Naive thymus-derived CD8-positive, alpha-beta T cell (primary cell): ENCODE measurements at places on chromosomes 5 and 9.

- H3K27me3 ChIP-seq = no peaks in the 10 kb centered on the region
- no peak overlapping the region for H3K4me3 ChIP-seq
- H3K27ac ChIP-seq = no peak overlapping the region
- no peaks in the 10 kb centered on the region for H3K36me3 ChIP-seq
- DNase-seq = no peak
- no peaks in the 10 kb centered on the region for H3K4me1 ChIP-seq
Observed at GRCh38 chr9:129313331-129313955, 135.4 kb upstream of the IER5L start.

GRCh38 chr5:100600298-100600994 is 65.3 kb downstream of the FAM174A start:
- no peaks in the 10 kb centered on the region for H3K27me3 ChIP-seq
- H3K4me1 ChIP-seq = no peaks in the 10 kb centered on the region
- no peak overlapping the region for H3K4me3 ChIP-seq
- no peak overlapping the region for H3K27ac ChIP-seq

DNA sequence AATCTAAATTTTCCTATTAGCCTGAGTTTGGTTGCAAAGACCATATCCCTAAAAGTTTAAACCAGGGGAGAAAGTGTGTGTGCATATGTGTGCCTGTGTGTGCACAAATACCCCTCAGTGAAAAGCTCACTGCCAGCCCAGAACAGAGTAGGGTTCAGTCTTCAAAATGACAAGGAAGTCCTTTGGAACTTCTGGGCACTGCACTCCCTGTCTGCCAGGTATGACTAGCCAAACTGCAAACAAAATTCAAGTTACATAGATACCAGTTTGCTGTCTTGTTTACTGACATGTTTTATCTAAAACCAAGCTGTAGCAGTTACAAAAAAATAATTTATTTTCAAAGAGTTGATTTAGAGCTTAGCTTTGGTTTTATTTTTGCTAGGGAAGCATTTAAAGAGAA is 100.1 kb downstream of the ARHGEF28 start:
- H3K27me3 ChIP-seq = peaks cover 4% of the 10 kb centered on the region
- DNase-seq = no peak
- H3K4me3 ChIP-seq = no peak overlapping the region
- no peaks in the 10 kb centered on the region for H3K4me1 ChIP-seq

GRCh38 chr5:64947031-64947430 is 178.3 kb downstream of the CWC27 start:
- no peak overlapping the region for H3K4me3 ChIP-seq
- H3K27me3 ChIP-seq = no peaks in the 10 kb centered on the region
- peaks cover 25% of the 10 kb centered on the region for H3K36me3 ChIP-seq

- H3K4me1 ChIP-seq = peaks cover 3% of the 10 kb centered on the region
- peaks cover 10% of the 10 kb centered on the region for H3K27me3 ChIP-seq
- DNase-seq = no peak
- no peak overlapping the region for H3K4me3 ChIP-seq
- H3K36me3 ChIP-seq = no peaks in the 10 kb centered on the region
Observed at GRCh38 chr9:131759017-131759647, 19.3 kb upstream of the RAPGEF1 start.

DNA sequence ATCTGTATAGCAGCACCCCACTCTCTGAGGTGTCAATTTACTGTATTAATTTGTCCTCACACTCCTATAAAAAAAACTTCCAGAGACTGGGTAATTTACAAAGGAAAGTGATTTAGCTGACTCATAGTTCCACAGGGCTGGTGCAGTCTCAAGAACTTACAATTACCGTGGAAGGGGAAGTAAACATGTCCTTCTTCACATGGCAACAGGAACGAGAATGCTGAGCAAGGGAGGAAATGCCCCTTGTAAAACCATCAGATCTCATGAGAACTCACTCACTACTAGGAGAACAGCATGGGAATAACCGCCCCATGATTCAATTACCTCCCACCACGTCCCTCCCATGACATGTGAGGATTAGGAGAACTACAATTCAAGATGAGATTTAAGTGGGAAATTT is 602.6 kb downstream of the MTRR start:
- DNase-seq = no peak
- H3K27ac ChIP-seq = no peak overlapping the region
- peaks cover 15% of the 10 kb centered on the region for H3K36me3 ChIP-seq
- H3K27me3 ChIP-seq = no peaks in the 10 kb centered on the region
- H3K4me3 ChIP-seq = no peak overlapping the region

GRCh38 chr5:58940446-58940845 is 357.6 kb downstream of the RAB3C start:
- no peaks in the 10 kb centered on the region for H3K4me1 ChIP-seq
- no peak for DNase-seq
- no peaks in the 10 kb centered on the region for H3K36me3 ChIP-seq
- no peak overlapping the region for H3K4me3 ChIP-seq
- no peak overlapping the region for H3K27ac ChIP-seq

DNA sequence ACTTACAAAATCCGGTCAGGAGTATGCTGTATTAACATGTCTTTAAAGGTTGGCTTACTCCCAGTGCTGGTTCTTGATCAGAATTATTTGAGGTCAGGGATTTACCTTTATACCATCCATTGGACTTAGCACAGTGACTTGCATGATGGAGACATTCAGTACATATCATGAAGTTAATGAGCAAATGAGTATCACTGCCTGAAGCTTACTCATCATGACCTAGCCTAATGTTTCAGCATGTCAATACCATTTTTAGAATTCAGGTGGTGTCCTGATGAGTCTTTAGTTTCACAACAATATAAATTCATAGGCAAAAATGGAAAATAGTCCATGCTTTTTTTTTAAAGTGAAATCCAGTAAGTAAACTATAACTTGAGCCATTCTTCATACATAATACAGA is 226.0 kb upstream of the C9orf72 start:
- no peaks in the 10 kb centered on the region for H3K36me3 ChIP-seq
- no peak for DNase-seq
- H3K4me3 ChIP-seq = no peak overlapping the region

DNA sequence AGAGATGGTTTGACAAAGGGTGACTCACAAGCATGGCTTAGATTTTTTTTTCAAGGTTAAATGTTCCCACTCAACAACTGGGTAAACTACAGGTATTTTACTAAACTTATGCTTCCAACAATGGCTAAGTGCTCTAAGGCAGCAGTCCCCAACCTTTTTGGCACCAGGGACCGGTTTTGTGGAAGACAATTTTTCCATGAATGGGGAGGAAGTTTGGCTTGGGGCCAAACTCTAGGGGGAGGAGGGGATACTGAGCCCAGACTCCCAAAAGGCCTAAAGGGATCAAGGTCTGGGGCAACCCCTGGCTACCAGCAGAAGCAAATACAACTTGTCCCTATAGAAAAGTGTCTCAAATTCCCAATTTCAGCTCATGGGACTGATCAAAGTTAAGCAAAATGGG is 32.0 kb upstream of the HSD17B3 start:
- H3K4me3 ChIP-seq = no peak overlapping the region
- H3K27ac ChIP-seq = no peak overlapping the region
- DNase-seq = no peak
- H3K27me3 ChIP-seq = no peaks in the 10 kb centered on the region

- H3K4me3 ChIP-seq = no peak overlapping the region
- no peaks in the 10 kb centered on the region for H3K36me3 ChIP-seq
- DNase-seq = no peak
- H3K27me3 ChIP-seq = no peaks in the 10 kb centered on the region
- no peak overlapping the region for H3K27ac ChIP-seq
Observed at GRCh38 chr9:87479801-87480201, 17.9 kb upstream of the DAPK1 start.

DNA sequence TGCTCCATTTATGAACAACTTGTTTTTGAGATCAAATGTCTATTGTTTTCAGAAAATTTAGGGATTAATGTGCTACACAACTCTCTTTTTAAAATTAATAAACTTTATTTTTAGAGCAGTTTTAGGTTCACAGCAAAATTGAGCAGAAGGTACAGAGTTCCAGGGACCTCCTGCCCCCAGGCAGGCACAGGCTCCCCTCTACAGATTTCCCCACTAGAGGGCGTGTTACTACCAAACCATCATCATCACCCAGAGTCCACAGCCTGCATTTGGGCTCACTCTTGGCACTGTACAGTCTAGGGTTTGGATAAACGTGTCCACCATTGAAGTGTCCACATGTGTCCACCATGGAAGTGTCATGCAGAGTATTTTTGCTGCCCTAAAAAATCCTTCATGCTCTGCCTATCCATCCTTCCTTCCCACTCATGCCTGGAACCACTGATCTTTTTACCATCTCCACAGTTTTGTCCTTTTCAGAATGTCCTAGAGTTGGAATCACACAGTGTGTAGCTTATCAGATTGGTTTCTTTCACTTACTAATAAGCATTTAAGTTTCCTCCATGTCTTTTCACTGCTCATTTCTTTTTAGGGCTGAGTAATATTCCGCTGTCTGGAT is 61.7 kb downstream of the MRPL36 start:
- H3K27me3 ChIP-seq = peaks cover 23% of the 10 kb centered on the region
- peak; percentile 40 for DNase-seq
- H3K36me3 ChIP-seq = peaks cover 2% of the 10 kb centered on the region
- H3K27ac ChIP-seq = no peak overlapping the region

DNA sequence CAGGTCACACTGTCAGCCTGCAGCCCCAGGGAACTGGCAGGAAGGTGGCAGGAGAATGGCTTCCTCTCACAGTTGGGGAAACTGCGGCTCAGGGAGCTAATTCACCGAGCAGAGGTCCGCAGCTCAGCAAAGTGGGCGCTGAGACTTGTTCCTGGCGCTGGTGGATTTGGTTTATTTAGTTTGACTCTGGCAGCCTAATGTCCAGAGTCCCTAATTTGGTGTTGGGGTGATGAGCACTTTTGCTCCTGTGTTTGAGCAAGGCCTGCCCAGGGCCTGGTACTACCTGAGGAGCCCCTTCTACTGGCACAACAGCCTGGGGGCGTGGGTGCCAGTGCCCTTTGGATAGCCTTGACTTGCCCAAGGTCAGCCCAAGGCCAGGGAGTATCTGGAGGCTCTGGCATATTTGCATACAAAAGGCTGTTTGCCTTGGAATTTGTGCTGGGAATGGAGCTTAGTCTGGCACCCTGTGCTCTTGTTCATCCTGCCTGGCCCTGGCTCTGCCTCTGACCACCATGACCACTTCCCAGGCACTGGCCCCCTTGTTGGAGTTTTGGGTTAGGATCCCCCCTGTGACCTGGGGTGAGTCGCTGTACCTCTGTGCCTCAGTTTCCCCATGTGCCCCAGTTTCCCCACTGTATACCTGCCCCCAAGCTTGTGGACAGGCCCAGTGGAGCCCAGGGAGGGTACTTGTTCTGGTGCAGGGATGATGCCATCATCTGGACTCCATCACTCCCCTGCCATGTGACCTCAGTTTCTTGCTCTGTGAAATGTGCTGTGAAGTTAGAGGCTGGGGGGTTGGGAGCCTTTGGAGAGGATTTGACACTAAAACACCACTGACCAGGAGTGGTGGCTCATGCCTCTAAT is 1.4 kb downstream of the SUSD3 start:
- DNase-seq = no peak
- H3K27ac ChIP-seq = peak overlapping the region; percentile 100
- H3K36me3 ChIP-seq = peaks cover 5% of the 10 kb centered on the region
- peaks cover 80% of the 10 kb centered on the region for H3K4me1 ChIP-seq
- H3K4me3 ChIP-seq = peak overlapping the region; percentile 92

DNA sequence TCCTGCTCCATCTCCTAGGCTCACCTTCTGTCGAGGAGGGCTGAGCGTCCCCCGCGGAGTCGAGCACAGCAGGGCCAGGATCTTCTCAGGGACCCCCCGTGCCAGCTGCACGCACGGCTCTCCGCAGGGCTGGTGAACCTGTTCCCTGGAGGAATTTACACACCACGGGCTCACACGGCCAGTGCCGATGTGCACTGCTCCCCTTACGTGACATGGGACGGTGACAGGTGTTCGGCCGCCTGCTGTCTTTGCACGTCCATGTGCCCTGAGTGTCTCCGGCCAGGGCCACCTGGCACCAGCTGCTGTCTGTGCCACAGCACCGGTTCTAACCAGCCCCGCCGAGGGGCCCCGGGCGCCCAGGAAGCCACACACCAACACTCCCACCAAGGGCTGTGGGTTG is 8.7 kb upstream of the AGPAT2 start:
- peak; percentile 43 for DNase-seq
- H3K27me3 ChIP-seq = peaks cover 2% of the 10 kb centered on the region
- H3K4me3 ChIP-seq = peak overlapping the region; percentile 68
- no peaks in the 10 kb centered on the region for H3K36me3 ChIP-seq
- H3K27ac ChIP-seq = no peak overlapping the region

DNA sequence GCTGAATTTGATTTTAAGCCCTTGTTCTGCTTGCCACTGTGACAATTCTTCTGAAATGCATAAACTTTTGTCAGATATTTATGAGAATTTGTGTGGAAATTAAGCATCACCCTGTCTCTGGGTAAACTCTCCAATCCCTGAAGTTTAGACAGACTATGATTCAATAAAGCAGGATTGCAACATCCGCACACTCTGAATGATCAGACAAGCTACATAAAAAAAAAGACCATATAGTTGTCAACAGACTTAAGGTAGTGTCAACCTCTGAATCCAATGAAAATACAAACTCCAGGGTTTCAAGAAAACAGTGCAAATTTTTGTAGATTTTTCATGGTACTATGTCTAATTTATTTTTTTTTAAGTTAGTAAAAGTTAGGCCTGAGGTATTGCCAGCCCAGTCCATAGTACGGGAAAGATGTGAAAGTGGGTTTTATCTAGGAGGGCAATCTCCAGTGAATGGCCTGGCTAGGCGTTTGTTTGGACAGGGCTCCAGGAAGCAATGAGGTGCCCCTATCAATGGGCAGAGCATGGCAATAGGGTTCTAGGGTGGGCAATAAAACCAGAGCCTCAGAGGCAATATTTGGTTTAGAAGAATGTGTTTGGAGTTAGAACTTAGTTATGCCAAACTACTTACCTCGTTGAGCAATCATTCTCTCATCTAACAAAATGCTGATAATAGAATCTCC is 762.6 kb upstream of the SEMA6A start:
- H3K27ac ChIP-seq = no peak overlapping the region
- no peak overlapping the region for H3K4me3 ChIP-seq
- no peaks in the 10 kb centered on the region for H3K36me3 ChIP-seq
- no peaks in the 10 kb centered on the region for H3K27me3 ChIP-seq
- DNase-seq = no peak
- H3K4me1 ChIP-seq = no peaks in the 10 kb centered on the region

- peaks cover 21% of the 10 kb centered on the region for H3K4me1 ChIP-seq
- peaks cover 26% of the 10 kb centered on the region for H3K36me3 ChIP-seq
- H3K27me3 ChIP-seq = no peaks in the 10 kb centered on the region
- no peak overlapping the region for H3K27ac ChIP-seq
- DNase-seq = no peak
Observed at GRCh38 chr5:83093692-83094091, 16.3 kb downstream of the XRCC4 start.

- no peak for DNase-seq
- H3K4me1 ChIP-seq = peaks cover 2% of the 10 kb centered on the region
- H3K27ac ChIP-seq = no peak overlapping the region
- H3K36me3 ChIP-seq = no peaks in the 10 kb centered on the region
- H3K4me3 ChIP-seq = no peak overlapping the region
Observed at GRCh38 chr9:126692759-126693427, 79.2 kb downstream of the LMX1B start.

GRCh38 chr9:89684912-89685636 is 80.3 kb downstream of the GADD45G start:
- H3K4me1 ChIP-seq = no peaks in the 10 kb centered on the region
- no peaks in the 10 kb centered on the region for H3K36me3 ChIP-seq
- H3K4me3 ChIP-seq = no peak overlapping the region
- H3K27me3 ChIP-seq = no peaks in the 10 kb centered on the region
